Esophagus squamous epithelium (tissue), 5 donors: ENCODE measurements at places on chromosomes 7 and 10.

DNA sequence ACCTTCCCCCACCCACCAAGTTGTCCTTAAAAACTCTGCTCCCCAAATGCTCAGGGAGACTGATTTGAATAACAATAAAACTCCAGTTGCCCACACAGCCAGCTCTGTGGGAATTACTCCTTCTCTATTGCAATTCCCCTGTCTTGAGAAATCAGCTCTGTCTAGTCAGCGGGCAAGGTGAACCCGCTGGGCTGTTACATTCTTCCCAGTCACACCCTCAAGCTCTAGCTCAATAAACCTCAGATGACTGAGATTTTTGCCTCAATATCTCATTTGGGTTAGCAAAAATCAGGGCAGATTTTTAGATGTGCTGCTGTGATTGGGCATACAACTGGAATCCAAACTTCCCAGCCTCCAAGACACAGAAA lies 32.9 kb downstream of the SVOPL start:
- DNase-seq: no peak

- no peak for DNase-seq
Measured at GRCh38 chr10:6065406-6065805, 3.2 kb upstream of the IL2RA start.

DNA sequence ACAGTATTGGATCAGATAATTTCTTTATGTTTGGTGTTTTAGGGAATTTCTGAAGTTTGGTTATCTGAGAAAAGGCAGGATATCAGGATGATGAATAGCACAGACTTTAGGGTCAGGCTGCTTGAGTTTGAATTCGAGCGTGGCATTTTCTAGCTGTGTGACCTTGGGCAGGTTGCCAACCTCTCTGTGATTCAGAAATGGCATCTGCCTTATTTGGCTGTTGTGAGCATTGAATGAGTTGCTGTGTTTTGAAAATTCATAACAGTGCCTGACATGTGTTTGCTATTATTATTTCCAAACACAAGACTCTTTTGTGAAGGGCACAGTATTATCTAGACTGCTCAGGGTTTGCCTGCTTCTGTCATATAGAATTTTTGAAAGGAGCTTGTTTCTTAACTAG lies 66.9 kb downstream of the NXPH1 start:
- DNase-seq: no peak

GRCh38 chr10:3068968-3069737 lies 1.8 kb downstream of the PFKP start:
- DNase-seq: no peak

GRCh38 chr7:121714559-121715303 lies 158.2 kb upstream of the PTPRZ1 start:
- no peak for DNase-seq
